ENCODE measurements at places on chromosomes 12 and 14.

DNA sequence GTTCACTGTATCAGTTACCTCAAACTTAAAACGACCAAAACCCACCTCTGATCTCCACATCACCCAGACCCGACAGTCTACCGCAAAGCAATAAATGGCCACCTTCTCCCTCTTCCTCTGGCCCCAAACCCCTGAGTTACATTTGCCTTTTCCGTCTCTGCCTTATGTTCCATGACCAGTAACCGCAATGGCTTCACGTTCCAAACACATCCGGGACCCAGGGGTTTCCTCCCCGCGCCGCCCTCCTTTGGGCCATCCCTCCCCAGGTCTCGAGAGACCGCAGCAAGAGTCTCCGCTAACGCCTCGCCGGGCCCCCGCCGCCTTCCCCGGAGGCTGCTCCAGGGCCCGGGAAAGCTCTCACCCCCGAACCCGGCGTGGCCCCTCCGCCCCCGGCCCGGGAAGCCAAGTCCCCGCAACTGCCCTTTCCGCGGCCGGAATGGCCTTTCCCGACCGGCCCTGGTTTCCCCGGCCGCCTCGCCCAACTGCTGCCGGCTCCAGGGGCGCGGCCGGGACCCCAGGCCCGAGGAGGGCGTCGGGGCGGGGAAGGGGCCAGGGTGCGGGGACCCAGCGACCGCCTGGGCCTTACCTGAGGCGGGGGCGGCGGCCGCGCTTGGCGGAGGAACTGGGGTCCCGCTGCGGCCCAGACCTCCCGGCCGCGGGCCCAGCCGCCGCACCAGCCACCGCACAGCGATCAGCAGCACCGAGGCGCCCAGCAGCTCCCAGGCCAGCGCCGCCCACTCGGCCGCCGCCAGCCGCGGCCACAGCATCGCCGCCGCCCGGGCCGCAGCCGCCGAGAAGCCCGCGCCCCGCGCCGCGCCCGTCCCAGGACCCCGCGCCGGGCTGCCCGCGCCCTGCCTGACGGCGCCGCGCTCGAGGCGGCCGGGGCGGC lies at the start of gene ANKLE2:
Gene ANKLE2 (minus strand): TSS at position 801 of the 889 bp plus-strand sequence. CDS start 34 bp downstream, at position 767.
- peak; percentile 90 for DNase-seq

- DNase-seq: no peak
Measured at GRCh38 chr14:31622060-31622459, 60.9 kb downstream of the NUBPL start.

DNA sequence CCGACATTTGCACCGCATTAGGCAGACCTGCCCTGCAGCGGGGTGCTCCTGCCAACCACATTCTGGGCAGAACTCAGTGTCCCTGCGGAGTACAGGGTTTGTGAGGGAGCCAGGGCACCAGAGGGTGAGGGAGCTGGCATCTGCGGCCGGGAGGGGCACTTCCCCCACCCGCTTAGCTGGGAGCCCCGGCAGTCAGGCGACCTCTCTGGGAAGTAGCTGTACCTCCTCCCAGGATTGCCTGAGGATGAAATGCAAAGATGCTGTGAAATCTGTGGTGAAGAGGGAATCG lies 58.6 kb downstream of the ANKRD9 start:
- no peak for DNase-seq

GRCh38 chr14:78278464-78279250 lies 108.5 kb downstream of the NRXN3 start:
- DNase-seq: no peak

GRCh38 chr14:80669426-80669825 lies 272.1 kb downstream of the CEP128 start:
- no peak for DNase-seq

DNA sequence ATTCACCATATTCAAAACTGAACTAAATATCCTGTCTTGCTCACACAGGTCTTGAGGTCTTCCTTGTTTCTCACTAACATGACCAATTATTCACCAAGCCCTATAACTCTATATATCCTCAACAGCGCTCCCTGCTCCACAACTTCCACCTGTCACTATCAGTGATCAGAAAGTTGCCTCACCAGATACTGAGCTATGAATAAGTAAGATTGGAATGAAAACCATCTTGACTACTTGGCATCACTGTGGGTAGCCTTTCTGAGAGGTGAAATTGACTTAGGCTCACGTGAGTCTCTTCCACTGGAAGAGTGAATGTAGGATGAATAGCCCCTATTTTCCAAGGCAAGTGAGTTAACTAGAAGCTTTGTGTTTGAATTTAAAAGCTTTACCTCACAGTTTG lies 167.1 kb downstream of the PIK3C2G start:
- no peak for DNase-seq

DNA sequence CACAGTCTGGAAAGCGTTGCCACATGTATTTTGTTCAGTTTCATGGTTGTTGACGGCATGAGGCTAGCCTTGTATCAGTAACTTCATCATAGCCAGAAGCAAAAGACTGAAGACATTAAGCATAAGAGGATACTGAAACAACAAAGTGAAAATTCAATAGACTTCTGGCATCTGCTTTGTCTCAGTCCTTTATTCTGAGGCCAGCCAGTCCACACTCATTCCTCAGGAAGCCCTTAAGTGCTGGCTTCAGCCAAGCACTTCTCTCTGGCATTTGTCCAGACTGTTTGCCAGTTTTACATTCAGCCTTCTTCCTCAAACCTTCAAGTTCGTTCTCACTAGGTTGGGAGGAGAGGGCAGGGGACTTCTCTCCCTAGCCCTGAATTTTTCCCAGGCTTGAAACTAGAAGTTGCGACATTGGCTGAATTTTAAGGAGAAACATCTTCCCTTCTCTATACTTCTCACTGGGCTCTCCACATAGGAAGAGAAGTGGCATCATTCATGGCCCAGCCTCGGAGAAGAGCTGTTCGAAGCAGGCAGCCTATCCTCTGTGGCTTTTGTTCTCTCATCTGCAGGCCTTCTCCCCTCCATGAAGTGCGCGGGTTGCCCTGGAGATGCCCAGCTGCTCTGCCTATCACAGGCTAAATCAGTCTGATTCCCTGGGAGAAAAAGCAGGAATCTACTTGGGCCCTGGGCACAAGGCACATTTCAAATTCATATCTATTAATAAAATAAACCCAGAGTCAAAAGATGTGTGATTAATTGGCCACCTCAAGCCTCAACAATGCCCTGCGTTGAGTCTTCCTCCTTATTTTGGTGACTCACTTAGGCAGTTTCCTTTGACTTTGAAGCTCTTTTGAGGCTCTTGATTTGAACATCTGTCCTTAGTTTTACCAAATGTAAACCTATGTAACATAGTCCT lies 130.9 kb upstream of the PLEKHA5 start:
- no peak for DNase-seq

GRCh38 chr12:122422730-122423257 lies 325 bp upstream of the CLIP1 start:
- DNase-seq: peak; percentile 75

DNA sequence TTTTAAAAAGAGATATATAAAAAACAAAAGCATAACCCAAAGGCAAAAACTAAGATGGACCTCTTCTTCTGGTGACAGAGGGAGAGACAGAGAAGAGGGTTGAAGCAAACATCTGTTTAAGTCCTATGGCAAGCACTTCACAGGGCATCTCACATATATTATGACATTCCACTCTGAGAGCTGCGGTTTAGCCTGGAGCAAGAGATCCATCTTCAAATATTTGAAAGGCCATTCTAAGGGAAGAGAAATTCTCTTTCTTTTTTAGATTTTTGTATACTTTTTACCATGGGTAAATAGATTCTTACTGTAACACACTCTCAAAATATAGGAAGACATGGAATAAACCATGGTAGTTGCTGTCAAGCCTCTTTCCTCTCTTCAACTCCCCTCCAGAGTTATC lies 204.1 kb downstream of the GXYLT1 start:
- DNase-seq: no peak

DNA sequence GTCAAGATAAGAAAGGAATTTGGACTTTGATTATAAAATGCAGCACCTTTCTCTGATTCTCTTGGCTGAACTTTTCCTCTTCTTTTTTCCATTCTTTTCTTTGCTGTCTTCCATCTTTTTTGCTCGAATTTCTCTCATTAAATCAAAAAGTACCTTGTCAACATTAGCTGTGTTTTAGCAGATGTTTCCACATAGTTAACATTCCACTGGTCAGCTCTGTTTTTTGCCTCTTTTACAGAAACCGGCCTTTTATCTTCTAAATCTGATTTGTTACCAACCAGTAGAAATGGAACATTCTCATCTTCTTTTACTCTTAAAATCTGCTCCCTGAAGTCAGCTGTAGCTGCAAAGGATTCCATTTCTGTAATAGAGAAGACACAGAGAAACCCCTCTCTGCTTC lies 71.1 kb upstream of the SYT1 start:
- no peak for DNase-seq

- peak; percentile 66 for DNase-seq
Measured at GRCh38 chr12:29147731-29148595, 1.1 kb upstream of the FAR2 start.

- no peak for DNase-seq
Measured at GRCh38 chr12:532908-533565, 73.3 kb downstream of the B4GALNT3 start.

DNA sequence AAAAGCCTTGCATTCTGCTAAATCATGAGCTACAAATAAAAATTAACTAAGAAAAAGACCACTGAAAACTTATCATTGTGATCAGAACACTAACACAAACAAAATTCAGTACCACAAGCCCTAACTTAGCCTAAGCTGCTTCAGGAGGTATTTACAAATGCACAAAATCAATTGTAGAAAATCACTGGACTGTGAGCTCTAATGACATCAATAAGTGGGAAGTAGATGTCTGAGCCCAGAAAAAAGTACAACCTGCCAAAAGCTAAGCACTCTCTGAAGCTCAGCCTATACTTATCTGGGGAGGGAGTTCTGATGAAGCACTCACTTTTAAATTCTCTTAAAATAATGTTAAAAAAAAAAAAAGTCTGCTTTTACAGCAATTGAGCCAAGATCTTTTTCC lies 92.9 kb downstream of the SLCO1B1 start:
- no peak for DNase-seq

DNA sequence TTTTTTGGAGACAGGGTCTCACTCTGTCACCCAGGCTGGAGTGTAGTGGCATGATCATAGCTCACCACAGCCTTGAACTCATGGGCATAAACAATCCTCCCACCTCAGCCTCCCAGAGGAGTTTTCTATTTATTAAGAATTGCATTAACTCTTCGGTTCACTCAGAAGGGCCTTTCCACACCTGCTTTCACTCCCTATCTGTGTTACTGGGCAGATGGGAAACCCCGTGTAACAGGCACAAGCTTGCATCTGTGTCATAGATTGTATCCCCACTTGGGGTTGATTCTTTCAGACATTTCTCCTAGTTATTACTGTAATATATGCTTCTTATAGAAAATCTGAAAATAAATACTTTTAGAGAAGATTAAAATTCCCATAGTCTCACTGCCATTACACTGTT lies 38.7 kb downstream of the STX2 start:
- no peak for DNase-seq

GRCh38 chr12:2503762-2504161 lies 291.0 kb upstream of the FKBP4 start:
- DNase-seq: no peak

- DNase-seq: no peak
Measured at GRCh38 chr14:61434311-61434710, 112.9 kb downstream of the PRKCH start.

DNA sequence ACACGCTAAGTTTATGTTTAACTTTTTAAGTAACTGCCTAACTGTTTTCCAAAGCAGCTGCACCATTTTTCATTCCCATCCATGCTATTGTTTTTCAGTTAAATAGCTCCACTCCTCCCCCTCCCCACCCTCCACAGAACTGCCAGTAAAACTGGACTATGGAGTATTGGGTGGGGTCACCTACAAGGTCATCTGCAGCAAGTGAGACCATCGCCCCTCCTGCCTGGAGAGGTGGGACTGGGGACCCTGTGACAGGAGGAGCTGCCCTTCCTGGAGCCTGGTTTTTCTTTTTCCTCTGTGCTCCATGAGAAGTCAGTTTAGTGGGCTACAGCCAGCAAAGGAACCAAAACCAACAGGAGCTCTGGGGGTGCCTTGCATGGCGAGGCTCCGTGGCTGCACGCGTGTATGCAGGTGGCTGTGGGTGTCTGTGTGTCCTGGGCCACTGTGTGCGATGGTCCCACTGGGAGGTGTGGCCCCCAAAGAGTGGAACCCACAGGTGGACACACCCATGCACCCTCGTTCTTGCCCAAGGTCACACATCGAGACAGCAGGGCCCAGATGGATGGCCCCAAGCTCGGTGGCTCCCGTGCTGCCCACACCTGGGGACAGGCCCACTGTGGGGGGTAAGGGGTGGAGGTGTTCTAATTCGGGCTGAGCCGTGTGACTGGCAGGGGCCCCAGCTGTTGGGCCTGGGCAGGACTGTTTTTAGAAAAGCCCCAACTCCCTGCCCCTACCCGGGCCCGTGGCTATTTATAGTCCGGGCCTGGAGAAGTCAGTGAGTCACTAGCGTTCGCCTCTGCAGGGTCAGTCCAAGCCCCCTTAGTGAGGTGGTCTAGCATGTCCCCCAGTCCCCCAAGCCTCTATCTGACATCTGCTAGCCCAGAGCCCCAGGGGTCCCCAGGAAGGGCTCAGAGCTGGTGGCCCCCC lies 2.3 kb upstream of the ADSS1 start:
- no peak for DNase-seq

DNA sequence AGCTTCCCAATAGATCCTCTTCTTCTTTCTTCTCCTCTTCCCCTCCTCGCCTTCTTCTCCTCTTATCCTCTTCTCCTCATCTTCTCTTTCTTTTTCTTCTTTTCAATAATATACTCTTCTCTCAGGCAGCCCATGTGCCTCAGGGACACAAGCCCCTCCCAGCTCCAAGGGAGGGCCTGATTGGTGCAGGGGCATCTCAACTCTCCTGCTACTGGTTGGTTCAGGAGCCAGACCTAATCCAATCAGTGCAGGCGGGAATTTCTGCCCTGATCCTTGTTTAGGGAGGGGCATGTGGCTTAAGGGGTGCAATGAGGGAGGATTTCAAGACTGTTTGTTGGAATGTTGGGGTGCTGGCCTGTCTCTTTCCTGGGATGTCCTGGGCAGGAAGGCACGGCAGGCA lies 9.0 kb downstream of the SERPINA12 start:
- DNase-seq: no peak

DNA sequence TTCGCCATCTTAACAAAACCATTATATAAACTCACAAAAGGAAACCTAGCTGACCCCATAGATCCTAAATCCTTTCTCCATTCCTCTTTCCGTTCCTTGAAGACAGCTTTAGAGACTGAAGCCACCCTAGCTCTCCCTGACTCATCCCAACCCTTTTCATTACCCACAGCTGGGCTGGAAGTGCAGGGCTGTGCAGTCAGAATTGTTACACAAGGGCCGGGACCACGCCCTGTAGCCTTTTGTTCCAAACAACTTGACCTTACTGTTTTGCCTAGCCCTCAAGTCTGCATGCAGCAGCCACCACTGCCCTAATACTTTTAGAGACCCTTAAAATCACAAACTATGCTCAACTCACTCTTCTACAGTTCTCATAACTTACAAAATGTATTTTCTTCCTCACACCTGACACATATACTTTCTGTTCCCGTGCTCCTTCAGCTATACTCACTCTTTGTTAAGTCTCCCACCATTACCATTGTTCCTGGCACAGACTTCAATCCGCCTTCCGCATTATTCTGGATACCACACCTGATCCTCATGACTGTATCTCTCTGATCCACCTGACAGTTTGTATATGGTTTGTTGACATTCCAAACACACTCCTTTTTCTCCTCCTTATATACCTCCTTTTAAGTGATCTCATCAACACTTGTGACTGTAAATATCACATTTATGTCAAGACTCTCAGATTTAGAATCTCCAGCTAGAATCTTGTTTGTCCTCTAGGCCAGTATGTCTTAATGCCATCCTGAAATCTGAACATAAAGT lies 208.7 kb downstream of the KITLG start:
- DNase-seq: no peak
